ENCODE measurements at places on chromosomes 2 and 18.

DNA sequence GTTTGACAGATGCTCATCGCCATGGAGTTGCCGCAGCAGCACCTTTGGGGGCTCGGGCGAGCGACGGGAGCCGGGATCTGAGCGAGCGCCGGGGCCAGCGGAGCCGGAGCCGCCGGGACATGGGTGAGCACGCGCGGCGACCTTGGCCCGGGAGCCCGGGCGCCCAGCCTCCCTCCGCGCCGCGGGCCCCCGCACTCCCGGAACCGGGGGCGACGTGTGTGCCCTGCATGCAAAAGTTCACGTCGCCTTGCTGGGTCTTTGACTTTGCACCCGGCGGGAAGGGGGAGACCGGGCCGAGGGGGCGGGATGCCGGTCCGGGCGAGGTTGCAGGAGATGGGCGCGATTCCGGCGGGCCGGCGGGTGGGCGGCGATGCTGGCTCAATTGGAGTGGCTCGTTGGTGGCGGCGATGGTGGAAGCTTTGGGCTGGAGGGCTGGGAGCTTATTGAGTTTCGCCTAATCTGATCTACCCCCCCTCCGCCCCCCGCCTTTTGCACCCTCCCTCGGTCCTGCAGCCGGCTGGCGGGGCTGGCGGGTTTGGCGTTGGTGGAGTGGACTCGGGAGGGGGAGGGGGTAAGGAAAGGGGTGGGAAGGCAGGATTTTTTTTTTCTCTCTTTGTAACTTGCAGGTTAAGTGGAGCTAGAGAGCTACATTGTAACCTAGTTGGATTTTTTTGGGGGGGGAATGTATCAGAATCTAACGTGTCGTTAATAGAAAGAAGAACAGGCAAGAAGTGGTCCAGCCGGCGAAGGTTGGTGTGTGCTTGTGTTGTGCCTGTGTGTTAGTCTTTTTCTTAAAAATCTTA is at the start of gene SETBP1:
TSS of gene SETBP1 (plus strand) at position 616 of the 803 bp plus-strand sequence. CDS start 20,459 bp downstream, outside the sequence.
- DNase-seq = no peak

DNA sequence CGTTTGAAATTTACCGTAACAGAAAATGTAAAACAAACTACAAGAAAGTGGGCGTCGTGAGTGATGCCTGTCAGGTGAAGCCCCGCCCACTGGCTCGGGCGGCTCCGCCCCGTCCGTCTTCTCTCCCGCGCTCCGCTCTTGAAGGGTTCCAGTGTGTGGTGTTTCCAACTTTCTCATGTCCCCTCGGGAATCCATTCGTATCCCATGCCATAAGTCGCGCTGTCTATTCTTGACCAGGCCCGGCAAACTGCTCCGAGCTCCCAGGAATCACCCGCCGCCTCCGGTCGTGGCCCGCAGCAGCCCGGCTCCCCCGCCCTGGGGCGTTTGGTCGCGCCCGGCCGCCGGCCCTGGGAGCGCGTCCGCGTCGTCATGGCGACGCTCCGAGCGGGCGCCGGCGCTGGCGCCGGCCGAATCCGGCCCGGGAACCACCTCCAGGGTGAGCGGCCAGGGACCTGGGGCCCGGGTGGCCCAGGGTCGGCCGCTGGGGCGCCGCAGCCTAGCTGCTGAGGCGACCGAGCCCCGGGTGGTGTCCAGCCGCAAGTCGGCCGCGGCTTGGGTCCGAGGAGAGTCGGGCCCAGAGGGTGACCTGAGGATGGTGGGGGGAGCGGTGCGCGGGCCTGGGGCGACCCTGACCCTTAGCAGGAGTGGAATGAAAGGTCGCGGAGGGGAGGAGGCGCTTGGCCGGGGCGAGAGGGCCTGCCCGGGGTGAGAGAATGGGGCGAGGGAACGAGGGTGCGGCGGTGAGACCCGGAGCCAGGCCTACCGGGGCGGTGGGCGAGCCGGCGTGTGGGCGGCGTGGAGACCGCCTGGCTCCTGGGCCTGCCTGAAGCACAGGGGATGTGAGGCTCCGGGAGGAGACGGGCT is at the start of gene CFAP221:
TSS of gene CFAP221 (plus strand) at position 375 of the 864 bp plus-strand sequence. CDS start 1,683 bp downstream, outside the sequence.
- DNase-seq = no peak

DNA sequence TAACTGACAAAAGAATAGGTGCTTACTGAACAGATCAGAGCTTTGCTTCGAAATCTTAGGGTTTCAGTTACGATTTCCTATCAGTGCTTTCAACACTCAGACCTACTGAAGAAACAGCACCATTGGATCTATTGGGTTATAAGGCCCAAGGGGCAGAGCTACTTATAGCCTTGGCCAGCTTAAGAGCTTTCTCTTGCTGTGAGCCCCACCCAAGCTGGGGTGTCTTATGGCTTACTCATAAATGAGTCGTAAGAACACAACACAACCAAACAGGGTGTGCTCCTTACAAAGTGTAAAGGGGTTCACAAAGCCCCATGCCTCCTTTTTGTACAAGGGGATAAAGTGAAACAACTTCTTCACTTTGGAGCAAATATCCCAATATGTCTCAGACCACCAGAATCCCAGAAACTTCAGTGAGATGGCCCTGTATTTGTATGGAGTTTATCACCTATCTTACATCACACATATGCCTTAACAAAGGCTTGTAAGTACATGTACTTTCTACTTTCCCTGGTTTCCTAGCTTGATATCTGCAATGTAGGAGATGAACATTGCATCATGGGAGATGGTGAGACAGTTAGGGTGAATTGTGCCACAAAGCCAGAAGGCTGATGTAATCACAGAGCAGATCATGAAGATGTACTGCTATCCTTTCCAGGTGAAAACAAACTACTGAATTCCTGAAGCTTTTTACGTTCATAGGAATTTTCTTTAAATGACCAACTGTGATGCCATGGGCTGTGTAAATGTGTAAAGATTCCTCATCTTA is 115.5 kb upstream of the GLI2 start:
- DNase-seq = no peak

- DNase-seq = no peak
Observed at GRCh38 chr2:239046822-239047221, 198.9 kb downstream of the TWIST2 start.

- DNase-seq = no peak
Observed at GRCh38 chr2:9326975-9327374, 96.4 kb downstream of the ITGB1BP1 start.

- DNase-seq = no peak
Observed at GRCh38 chr18:24265502-24266064, 126.7 kb downstream of the CABYR start.

GRCh38 chr2:100628506-100628905 is 65.7 kb downstream of the PDCL3 start:
- DNase-seq = no peak

GRCh38 chr18:41096504-41096903 is 858.5 kb upstream of the PIK3C3 start:
- no peak for DNase-seq

DNA sequence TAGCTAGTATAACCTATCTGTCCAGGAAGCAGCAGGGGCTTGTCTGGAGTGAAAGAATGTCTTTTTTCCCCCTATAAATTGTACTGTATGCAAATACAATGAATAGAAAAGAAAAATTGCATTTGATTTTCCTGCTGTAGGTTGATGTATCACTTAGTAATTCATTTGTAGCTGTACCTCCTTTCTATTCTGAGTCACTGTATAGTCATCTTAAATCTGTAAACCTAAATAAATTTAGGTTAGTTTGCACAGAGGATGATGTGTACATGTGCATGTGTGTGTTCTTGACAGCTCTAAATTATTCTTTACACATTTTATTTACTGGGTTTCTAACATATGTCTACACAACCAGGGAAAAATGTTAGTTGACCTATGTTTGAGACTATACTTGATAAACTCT is 478.7 kb upstream of the CNTNAP5 start:
- no peak for DNase-seq

All from stimulated activated CD8-positive, alpha-beta memory T cell treated with anti-CD3 and anti-CD28 coated beads, Interleukin-4, amount 100 ng/mL, for 4 hours (primary cell).